ENCODE measurements at places on chromosomes 16 and 17.

GRCh38 chr17:81060416-81060815, 25.5 kb downstream of the BAIAP2 start:
- no peak for DNase-seq

GRCh38 chr16:20075243-20075642, 1.6 kb upstream of the GPR139 start:
- no peak for DNase-seq

- DNase-seq, result peak; percentile 60
Observed at GRCh38 chr16:29974291-29975133, 844 bp downstream of the TAOK2 start.

DNA sequence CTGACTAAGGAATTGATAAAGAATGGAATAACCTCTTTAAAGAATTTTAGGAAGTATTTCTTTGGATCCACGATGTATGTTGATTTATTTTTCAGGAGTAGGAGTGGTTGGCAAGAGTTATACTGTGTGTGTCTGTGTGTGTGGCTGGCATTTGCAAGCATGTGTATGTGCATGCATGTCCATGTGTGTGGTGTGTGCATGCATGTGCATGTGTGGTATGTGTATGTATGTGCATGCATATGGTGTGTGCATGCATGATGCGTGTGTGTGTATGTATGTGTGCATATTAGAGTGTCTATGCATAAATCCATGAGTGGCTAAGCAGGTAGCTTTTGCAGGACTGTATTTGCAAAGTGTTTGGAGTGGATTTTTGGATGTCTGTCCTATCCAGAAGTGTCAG, 120.8 kb downstream of the HS3ST2 start:
- DNase-seq, result no peak

DNA sequence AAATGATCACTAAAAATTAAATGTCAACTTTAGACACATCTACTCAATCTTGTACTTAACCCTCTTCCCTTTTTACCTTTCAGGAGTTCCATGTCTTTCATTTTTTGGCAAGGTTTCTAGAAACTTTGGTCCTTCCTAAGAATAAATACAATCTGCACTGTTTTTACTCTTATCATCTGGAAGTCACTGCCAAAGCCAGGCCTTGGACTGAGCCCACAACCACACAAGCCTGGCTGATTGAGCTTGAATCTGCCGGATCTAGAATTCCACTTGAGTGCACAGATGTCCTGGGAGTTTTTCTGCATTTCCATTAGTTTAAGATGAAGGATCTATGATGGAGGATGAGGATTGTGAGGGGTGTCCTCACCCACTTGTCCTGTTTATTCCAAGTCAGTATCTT, 126.1 kb downstream of the VPS53 start:
- no peak for DNase-seq

DNA sequence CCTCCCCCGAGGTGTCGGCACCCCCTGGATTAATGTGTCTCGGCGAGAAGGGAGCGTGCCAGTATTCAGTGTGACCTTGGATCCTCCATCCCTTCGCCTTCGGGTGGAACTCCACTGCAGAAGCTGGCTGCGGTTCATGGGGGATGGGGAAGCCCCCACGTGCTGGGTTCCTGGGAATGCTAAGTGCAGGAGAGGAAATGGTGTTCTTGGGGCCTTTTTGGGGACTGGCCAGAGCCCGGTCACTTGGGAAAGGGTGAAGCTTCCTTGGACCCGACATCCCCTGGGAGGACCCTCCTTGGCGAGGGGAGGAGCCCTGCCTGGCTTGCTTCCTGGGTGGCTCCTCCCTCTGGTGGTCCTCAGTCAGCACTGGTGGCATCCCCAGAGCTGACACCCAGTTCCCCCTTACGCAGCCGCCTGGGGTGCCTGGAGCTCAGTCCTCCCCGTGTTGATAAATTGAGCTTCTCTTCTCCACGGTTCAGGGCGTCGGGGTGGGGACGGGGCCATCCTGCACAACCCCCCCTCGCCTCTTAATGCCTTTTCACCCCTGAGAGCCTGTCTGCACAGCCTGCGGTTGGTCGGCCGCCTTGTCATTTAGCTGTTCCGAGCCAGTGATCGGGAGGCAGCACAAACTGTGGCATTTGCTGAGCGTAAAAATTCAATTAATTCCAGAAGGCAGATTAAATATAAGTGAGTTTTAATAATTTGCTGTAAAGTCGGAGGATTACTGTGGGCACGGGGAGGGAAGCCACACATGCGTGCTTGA, 30.7 kb upstream of the GSE1 start:
- no peak for DNase-seq

DNA sequence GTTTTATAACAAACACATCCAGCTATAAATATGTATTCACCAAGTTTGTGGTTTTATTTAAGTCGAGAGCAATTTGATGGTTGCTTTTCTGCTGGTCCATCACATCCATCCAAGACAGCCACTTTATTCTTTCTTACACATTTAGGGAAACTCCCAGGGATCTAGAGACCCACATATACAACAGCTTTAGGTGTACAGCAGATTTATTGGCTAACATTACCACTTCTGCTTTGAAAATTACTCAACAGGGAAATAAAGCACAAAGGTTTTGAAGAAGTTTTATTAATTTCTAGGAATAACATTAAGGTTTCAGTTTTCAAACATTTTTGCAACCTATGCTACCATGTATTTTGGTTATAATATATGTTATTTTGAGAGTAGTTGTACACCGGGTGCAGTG, 6.9 kb downstream of the ERCC4 start:
- DNase-seq, result peak; percentile 65

DNA sequence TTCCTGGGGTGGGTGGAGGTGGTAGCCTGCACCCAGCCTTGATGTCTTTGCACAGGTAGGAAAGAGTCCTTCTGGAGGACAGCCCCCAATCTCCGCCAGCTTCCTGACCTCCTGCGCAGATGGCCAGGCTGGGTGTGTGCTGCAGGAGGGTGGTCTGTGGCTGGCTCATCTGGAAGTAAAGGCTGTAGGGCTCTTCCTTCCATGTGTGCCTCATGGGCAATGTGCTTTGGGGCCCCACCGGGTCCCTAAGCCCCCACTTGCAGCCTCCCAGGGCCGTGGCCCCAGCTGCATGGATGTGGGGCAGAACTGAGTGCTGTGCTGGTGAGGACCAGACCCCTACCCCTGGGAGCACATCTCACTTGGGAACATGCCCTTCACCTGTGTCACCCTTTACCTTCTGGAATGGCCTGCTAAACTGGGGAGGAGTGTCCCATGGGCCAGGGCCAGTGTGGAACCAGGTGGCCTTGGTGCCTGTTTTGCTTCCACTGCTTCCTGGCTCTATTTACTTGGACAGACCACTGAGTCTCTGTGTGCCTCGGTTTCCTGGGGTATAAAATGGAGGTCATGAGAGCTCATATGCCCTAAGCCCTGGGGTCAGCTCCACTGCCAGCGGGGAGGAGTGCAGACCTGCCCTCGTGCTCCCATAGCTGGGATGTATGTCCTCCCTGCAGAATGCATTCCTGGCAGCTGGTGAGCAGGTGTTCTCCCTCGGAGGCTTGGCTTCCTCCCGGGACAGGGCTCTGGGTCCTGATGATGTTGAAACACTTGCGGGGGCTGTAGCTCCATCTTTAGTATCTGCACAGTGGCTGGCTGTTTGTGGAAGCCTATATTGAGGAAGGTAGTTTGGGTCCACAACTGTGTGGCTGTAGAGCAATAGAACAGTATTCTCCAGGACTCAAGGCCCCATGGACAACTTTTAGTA, 18.0 kb downstream of the MPRIP start:
- no peak for DNase-seq

DNA sequence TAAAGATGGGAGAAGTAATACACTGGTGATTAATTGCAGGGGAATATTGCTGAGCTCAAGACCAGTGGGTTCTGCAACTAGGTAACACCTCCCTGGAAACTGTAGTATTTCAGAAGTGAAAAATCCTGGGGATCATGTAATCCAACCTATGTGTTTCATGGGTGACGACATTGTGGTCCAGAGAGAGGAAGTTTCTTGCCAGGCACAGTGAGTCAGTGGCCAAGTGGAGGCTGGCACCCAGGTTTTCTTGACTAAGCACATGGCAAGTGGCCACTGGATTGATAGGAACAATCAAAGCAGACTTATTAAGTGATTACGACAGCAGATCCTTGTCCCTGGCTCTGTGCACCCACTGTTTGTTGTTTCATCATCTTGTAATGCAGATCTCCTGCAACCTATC, 14.6 kb upstream of the CIITA start:
- peak; percentile 93 for DNase-seq

DNA sequence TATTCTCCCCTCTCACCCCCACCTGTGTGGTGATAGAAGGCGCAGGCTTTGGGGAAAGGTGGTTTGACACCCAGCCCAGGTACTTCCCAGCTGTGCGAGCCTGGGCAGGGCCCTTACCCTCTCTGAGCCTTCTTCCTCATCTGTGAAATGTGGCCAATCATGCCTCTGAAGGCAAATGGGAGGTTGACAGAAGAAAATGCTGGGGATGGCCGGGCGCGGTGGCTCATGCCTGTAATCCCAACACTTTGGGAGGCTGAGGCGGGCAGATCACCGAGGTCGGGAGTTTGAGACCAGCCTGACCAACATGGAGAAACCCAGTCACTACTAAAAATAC, 43.7 kb downstream of the CRISPLD2 start:
- DNase-seq, result no peak

DNA sequence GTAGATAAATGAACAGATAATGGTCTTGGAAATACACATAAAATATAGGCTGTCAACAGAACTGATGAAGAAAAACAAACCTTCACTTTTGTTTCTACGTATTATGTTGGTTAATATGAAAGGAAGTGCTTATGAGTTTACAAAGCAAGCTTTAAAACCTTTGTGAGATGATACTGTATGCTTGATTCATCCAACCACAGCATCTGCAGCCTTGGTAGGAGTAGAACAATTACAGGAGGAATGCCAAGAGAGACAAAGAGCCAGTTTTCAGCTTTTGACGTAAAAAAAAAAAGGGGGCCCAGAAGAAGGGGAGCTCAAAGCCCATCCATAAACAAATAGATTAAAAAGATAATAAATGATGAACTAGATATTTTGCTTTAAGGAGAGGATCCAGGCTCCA, 13.3 kb downstream of the FAM20A start:
- DNase-seq, result no peak

DNA sequence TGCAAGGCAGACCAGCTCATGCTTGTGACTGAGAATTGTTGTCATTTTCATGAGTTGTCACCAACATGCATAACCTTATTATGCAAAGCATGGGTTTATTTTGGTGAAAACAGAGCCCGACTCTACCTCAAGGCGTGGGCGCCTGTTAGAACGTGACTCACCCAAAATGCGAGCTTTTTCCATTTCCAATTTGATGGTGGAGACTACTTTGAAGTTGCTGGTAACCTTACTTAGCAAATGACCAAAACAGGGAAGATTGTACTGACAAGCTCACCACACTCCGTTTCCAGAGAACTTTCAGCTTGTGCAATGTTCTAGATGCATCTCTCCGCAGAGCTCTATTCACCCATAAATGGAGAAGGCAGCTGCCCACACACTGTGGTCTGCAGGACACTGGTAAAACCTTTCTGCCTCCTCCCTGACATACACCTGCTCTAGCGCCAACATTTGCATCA, 284.5 kb downstream of the MAF start:
- no peak for DNase-seq

GRCh38 chr17:40411821-40412220, 5.9 kb downstream of the TOP2A start:
- DNase-seq, result no peak

- no peak for DNase-seq
Observed at GRCh38 chr16:56716761-56717160, 13.2 kb upstream of the NUP93 start.

GRCh38 chr16:77715145-77715544, 7.2 kb upstream of the NUDT7 start:
- DNase-seq, result no peak

DNA sequence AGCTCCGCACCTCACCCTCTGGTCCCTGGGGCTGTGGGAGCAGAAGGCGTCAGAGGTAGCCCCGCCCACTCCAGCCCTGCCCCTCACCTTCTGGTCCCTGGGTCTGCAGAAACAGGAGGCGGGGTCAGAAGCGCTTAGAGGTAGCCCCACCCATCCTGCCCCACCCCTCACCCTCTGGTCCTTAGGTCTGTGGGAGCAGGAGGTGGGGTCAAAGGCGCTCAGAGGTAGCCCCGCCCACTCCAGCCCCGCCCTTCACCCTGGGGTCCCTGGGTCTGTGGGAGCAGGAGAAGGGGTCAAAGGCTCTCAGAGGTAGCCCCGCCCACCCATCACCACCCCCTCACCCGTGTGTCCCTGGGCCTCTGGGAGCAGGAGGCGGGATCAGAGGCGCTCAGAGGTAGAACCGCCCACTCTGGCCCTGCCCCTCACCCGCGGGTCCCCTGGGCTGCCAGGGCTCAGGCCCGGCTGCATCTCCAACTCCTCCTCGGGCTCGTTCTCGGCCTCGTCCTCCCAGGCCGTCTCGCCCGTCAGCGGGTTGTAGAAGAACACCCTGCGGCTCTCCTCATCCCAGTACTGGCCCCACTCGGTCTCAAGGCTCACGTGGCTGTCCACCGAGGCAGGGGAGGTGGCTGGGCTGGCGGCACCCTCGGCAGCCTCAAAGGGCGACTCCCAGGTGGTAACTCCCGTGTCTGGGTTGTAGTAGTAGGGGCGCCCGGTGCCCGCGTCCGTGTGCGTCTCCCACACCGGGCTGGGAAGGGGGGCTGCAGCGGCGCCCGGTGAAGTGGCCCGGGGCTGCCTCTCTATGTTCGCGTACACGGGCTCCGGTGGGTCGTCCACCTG, 27.2 kb downstream of the ARHGAP27 start:
- DNase-seq, result no peak

- DNase-seq, result peak; percentile 49
Observed at GRCh38 chr17:78771758-78772382, 10.2 kb downstream of the CYTH1 start.

DNA sequence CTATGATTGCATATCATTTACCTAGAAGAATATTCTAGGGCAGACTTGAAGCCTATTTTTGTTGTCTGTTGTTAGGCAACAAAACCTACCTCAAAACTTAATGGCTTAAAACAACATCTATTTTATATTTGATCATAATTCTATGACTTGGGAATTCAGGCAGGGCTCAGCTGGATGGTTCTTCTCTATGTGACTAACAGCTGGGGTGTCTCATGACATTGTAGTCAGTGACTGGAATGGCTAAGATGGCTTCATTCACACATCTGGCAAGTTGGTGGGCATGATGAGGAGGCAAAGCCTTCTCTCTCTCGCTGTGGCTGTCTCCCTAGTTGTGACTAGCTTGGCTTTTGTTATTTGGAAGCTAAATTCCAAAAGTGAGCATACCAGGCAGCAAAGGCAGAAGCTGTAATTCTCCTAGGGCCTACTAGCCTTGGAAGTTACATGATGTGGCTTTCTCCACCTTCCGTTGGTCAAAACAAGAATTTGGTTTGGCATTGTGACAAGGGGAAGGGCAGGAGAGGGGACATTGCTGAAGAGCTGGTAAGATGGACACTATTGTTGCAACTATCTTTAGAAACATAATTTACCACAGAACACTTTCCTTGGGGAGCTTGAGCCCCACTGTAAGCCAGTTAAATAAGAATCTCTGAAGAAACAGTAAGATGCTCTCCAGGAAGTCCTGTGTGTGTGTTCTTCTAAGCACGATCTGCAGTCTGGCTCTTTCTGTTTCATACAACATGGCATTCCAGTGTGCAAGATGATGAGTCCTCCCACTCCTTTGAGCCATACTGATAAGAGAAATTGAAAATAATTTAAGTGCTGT, 39.4 kb downstream of the ZNRF1 start:
- DNase-seq, result no peak

Measured in inflammatory macrophage treated with lipopolysaccharide for 1 hour (primary cell).